ENCODE measurements at places on chromosomes 16 and 17.
A peak's percentile ranks its signal among the peaks of the same experiment; 100 is the strongest.

DNA sequence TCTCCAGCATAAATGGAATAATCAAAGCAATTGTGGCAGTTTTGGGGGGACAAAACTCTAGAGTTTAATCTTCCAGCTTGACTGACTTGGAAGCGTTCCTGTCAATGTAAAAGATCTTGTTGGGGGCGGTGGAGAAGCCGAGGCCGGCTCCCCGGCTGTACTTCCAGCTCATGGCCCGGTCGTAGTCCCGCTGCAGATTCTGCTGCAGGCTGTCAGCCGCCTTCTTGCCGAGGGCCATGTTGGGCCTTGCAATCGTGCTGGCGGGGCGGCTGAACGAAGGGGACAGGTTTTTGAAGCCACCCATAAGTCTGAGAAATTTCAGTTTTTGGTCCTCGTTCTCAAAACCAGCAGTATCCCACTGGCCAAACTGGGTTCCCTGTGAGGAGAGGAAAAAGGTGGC, 11.2 kb downstream of the KNOP1 start:
- no peak for DNase-seq

- DNase-seq: no peak
Measured at GRCh38 chr17:8243827-8244226, 4.0 kb downstream of the CTC1 start.

DNA sequence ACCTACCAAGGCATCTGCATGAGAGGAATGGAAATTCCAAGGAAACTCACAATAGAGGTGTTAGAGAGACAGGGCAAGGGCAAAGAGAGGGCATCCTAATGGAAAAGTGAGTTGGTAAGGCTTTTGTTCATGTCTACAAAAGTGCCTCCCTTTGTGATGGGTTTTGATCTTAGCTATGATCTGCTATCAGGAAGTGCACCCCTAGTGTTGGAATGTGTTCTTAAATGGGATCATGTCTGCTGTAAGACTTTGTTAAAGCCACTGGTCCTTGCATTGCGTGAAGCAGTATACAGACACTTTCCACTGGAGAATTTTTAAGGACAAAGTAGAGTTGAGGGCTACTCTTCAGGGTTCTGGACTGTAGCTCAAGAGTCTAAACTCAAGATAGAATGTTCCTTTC, 92.0 kb downstream of the MAP2K6 start:
- no peak for DNase-seq

GRCh38 chr16:79560318-79560717, 40.2 kb downstream of the MAF start:
- no peak for DNase-seq

- no peak for DNase-seq
Measured at GRCh38 chr17:34579017-34579946, at the start of gene TMEM132E. TMEM132E (plus strand) TSS chr17:34579582; CDS start chr17:34581077, 1,495 bp downstream.

DNA sequence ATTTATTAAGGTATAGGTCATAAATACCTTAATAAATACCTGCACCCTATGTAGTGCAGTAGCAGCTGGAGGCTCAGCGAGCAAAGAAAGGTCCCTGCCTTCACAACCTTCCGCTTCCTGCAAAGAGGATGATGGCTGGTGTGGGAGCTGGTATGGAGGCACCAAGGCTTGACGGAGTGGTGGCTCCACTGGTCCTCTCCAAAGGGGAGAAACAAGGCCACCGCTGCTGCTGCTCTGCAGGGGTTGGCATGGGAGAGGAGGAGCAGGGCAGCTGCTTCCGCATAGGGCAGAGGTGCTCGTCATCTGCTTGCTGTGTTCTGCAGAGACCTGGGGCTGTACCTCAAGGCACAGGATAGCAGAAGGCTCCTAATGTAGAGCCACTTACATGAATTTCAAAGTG, 52.8 kb downstream of the NDEL1 start:
- DNase-seq: no peak

DNA sequence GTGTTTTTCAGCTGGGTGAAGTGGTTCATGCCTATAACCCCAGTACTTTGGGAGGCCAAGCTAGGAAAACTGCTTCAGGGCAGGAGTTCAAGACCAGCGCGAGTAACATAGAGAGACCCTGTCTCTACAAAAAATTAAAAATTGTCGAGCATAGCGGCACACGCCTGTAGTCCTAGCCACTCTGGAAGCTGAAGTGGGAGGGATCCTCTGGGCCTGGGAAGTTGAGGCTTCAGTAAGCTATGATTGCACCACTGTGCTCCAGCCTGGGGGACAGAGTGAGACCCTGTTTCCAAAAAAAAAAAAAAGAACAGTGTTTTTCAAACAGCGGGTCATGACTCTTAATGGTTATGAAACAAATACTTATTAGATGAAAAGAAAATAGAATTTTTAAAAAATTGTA, 2.3 kb upstream of the CYTH1 start:
- no peak for DNase-seq

- no peak for DNase-seq
Measured at GRCh38 chr16:7614021-7614795, 281.6 kb downstream of the RBFOX1 start.

- DNase-seq: no peak
Measured at GRCh38 chr16:58123896-58124600, 5.1 kb downstream of the CFAP20 start.

DNA sequence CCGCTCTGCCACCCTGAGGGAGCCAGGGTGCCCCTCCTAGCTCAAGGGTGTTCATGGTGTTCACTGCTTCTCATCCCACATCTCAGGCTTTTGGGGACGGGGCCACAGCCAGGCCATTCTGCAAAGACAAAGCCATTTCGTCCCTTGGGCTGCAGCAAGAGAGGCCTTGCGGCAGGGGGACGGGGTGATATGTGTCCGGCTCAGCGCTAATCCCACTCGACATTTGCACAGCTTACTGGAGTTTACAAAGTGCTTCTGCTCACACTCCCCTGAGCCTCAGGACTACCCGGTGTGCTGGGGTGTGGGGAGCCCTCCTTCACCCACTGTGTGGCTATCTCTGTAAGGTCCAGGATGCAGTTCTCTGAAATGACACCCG, 84.3 kb downstream of the RTN4RL1 start:
- no peak for DNase-seq

DNA sequence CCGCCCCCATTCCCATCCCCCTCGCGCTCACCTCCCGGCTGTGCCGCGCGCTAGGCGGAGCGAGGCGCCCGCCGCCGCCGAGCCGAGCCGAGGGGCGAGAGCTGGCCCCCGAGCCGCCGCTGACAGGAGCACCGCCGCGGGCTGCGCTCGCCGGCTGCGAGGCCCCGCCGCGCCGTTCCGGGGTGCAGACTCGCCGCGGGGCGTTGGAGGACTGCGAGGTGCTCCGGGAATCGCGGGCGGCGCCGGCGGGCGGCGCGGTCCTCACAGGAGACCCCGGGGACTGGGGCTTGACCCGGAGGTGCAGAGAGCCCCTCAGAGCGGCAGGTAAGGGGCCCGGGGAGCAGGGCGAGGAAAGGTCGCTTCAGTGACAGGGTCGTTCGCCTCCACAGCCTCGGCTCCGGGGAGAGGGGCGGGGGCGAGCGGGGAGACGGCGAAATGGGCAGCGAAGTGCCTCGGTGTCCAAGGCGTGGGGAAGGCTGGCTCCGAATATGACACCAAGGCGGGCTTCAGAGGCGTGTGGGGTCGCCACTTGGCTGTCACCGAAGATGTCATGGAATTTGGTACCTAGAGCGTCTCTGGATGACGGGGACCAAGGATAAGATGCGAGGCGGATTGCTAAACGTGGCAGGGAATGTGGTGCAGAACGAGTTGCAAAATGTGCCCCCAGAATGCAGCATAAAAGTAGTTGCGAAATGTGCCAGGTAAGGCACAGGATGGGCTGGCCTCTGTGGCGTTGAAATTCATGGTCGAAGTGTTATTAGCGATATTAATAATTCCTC, 580 bp downstream of the TANC2 start:
- no peak for DNase-seq

DNA sequence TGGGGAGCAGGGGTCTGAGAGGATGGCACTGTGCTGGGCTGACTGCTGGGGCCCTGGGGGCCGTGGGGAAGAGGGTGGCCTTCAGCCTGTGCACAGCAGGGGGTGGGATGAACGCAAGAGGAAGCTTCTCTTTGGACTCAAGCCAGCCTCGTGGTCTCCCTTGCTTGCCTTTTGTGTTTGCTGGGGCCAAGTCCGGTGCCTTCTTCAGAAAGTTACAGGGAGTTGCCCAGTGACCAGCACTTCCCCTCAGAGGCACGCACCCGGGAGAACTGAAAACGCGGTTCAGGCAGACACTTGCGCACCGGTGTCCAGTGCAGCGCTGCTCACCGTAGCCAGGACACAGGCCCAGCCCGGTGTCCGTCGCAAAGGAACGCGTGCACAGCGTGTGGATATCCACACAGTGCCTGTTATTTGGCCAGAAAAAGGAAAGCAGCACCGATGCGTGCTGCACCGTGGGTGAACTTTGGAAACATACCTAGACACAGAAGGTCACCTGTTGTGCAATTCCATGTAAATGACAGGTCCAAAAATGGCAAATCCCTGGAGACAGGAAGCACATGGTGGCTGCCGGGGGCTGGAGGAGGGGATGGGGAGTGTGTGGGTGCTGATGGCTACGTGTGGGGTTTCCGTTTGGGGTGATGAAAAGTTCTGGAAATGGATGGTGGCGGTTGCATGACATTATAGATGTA, 29.4 kb upstream of the NUDT16L1 start:
- DNase-seq: peak; percentile 64

GRCh38 chr16:11326084-11326736, 19.0 kb upstream of the RMI2 start:
- DNase-seq: no peak

- no peak for DNase-seq
Measured at GRCh38 chr16:85202051-85202601, 89.9 kb upstream of the CIBAR2 start.
